ENCODE measurements at places on chromosomes 3 and 15.

- no peak for DNase-seq
These were observed 12.4 kb downstream of the VIPR1 start for GRCh38 chr3:42514876-42515275.

DNA sequence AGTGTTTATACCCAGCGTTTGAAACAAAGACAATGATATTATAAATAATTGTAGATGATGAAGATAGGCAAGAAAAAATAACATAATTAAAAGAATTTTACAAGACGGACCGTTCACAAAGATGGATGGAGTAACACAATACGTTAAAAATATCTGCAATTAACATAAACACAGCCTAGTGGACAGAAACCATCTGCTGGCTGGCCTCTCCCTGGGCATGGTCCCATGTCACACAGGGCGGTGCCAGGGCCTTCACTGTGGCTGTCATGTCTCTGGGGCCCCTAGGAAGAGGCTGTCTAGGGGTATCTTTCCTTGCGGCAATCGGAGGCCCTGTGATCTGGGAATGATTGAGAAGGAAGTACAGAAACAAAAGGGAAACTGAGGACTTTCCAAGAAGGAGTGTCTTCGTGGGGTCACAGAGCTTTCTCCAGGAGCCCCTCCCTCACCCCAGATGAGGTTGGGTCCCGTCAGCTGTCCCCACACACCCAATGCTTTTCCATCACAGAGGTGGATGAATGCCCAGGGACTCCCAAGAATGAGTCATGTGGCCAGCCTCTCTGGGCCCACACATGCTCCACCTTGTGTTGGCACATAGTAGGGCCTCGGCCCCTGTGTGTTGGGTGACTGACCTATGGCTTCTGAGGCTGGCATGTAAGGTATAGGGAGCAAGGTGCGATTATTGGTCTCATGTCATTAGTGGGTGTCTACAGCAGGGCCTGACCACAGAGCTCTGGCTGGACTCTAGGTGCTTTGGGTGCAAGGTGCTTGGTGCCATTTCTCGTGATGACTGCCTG, 87.1 kb downstream of the DNAJB8 start:
- no peak for DNase-seq

GRCh38 chr3:107206141-107206540, 171.1 kb upstream of the CCDC54 start:
- DNase-seq = peak; percentile 30

- DNase-seq = no peak
These were observed 14.5 kb upstream of the ANPEP start for GRCh38 chr15:89829161-89829560.

DNA sequence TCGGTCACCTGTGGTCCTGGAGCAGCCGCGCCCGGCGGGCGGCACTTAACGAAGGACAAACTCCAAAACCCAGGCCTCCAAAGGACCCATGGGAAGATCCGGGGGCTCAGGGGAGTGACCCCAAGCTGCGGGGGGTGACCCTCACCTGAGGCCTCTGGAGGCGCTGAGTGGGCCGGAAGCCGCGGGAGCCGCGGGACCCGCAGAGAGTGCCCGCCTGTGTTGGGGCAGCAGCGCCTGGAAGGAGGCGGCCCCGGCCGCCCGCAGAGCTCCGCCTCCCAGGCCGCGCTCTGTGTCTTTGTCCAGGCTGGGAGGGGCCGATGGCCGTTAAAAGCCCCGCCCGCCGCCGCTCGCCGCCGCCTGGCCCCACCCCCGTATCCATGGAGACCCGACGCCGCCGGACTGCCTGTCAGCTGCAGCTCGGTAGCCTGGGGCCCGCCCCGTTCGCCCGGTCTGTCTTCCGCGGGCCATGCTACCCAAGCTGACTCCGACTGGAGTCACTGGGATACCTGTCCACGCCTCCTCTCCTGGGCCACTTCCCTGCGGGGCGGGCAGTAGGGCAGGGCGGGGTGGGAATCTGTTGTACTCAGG, 15.3 kb upstream of the FANCD2 start:
- DNase-seq = peak; percentile 95

GRCh38 chr3:61858054-61858453, 296.7 kb downstream of the PTPRG start:
- no peak for DNase-seq

DNA sequence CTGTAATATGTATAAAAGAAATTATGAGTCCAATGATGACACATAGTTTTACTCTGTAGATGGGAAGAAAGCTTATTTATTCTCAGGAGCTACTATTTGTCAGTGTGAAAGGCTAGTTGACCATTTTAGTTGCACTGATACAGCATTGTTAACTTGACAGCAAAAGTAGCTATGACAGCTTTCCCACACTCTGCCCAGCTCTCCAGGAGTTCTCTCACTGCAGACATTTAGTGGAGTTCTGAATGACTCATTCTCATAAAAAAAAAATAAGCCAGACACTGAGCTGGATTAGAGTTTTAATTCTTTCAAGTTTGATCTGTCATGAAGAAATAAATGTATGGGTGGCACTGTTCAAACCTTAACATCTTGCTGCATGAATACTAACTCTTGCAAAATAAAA, 77.2 kb upstream of the CFAP20DC start:
- peak; percentile 51 for DNase-seq

DNA sequence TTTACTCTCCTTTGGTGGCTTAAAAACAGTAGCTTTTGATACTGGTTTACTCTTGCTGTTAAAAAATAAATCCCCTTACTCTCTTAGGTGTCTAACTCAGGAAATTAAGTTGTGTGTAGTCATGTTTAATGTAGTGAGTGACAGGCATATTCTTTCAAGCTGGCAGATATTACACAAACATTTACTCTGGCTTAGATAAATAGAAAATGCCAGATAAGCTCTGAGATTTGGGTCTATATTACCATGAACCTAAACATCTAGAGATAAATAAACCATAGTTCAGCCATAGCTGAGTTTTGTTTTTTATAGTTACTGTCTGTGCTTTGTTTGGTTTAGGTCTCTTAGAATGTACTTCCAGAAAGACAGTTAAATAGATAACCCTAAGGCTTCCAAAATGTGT, 2.4 kb downstream of the SEMA6D start:
- DNase-seq = no peak

DNA sequence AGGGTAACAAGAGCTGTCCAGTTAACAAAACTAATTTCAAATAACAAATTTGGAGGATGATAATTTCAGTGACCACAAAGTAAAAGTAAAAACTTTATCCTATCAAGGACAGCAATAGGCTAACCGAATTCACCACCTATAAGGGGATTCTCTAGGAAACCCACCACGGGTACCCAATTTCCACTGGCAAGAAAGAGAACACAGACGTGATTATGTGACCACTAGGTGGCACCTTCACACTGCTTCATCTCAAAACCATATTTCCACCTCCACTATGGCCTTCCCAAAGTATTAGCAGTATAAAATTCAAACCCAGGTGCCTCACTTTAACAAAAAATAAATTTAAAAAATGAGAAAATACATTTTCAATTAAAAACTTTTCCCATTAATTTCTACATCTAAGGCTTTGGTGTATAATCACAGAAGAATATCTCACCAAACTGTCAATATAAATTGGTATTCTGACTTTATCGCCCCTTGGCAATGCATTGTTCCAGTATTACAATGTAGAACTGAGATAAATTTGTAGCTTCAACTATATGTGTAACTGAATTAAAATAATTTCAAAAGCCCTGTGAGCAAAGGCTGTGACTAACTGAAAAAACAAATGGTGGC, 96.5 kb downstream of the FSIP1 start:
- DNase-seq = peak; percentile 44

- DNase-seq = no peak
These were observed 119.3 kb downstream of the MEGF11 start for GRCh38 chr15:66134284-66134683.

GRCh38 chr15:57635300-57635909, 43.7 kb downstream of the MYZAP start:
- DNase-seq = no peak

DNA sequence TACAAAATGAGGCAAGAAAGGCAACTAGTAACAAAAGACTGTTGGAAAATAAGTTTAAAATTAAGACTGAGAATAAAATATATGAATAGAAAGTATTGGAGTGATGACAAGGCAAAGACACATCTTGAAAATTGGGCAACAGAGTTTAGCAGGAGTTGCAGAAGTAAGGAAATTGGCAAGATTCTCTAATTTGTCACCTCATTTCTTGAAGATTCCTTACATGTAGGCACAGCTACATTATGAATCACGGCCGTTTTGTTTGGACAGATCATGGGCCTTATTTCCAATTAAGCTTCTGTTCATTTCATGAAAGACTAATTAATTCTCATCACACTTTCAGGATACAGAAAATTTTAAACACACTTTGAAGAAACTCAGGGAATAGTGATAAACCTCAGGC, 170.1 kb downstream of the ROBO1 start:
- DNase-seq = no peak

- no peak for DNase-seq
These were observed 276.2 kb upstream of the EPHA6 start for GRCh38 chr3:96538186-96538585.

GRCh38 chr3:193796089-193796488, 203.1 kb downstream of the OPA1 start:
- DNase-seq = no peak

DNA sequence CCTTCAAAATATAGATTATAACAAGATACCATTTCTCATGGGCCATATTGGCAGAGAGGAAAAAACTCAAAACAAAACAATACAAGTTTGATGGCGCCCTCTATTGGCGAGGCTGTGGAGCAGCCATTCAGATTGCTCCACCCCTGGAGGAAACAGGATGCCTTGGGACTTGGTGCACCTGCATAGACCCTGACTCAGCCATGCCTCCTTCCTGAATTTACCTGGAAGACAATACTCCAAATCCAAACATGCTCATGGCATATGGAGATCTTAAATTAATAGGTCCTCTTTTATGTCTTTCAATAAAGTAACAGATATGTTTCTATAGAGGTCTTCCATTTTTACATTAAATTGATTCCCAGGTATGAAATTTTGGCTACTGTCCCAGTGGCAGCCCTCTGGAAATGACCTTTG, 90.0 kb downstream of the APBA2 start:
- DNase-seq = peak; percentile 45

DNA sequence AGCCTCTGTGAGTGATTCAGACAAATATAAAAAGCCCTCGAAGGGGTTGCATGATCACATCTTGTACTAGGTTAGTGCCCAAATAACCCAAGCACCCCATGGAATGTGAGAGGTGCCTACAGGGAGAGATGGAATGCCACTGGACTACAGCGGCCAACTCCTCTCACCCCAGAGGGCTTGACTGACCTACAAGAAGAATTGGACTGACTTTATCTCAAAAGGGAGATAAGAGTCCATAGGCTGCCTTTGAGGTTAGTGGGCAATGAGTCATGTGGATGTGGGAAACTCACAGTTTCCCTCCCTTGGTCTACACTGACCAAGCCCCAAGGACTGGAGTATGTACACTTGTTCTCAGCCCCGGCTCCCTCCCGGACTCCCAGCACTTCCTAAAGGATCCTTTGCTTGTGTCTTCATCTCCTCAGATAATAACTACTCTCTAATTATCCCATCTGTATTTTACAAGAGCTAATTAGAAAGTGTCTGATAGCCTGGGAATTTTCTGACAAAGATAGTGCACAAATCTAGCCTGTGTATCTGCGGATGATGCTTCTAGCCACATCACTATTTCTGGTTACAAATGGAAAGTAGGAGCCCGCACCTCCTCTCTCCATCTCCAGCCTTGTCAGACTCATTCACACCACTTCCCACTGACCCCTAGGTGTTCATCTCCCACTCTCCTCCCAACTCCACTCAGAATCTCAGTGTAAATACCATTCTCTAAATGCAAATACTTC, 547.8 kb upstream of the TBL1XR1 start:
- DNase-seq = no peak

DNA sequence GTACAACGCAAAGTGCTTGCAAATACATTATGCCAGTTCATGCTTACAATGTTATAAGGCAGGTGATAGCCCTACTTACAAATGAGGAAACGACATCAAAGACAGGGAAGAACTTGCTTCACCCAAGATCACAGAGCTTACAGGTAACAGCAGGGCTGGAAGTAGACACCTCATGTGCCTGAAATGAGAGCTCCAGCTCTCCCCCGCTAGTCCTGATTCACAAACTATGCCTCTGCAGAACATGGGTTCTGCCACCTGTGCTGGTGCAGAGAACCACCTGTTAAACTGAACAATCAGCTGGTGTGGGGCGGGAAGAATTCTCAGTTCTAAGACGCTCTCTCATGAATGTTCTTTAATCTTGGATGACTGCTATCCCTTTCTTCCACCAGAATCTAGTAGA, 7.4 kb downstream of the RBSN start:
- DNase-seq = no peak

DNA sequence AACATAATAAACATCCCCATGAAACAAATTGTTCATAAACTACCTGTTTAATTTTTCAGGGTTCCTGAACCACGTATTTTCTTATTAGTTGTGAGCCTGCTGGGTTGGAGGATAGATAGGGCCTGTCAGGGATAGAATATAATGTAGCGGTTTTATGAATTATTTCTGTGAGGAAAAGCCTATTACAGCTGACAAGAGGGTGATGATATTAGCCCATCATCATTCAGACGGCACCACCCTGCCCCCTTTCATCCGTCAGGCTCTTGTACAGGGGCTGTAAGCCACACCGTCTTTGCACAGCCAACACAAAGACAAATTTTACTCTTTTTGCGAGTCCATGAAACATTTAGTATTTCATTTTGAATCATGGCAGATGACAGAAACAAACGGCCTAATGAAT, 335.3 kb upstream of the TMCO5A start:
- no peak for DNase-seq

DNA sequence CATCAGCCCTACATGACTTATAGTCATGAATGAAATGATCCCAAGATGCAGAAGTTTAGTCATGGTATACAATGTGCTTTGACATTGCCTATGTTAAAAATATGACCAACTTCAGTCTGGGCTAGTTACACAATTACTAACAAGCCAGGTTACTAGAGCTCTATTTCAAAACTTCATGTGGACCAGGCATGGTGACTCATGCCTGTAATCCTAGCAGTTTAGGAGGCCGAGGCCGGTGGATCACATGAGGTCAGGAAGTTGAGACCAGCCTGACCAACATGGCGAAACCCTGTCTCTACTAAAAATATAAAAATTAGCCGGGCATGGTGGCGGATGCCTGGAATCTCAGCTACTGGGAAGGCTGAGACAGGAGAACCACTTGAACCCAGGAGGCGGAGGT, 613.0 kb downstream of the CADM2 start:
- no peak for DNase-seq

DNA sequence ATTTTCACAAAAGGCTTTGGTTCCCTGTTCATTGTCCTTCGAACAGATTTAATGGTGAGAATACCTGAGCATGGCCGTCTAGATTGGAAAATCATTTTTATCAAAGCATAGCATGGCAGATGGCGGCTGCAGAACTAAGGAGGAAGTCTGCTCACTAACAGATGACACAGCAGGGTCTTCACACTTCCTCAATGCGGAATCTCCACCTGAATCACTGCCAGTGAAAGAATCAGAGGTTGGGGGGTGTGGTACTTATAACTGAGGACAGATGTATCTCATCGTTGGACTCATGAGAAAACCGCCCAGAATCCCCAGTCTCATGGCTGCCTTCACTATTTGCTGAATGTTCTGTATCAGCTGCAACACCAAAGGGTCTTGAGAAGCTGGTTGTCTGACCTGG, 31.6 kb upstream of the PYGO1 start:
- no peak for DNase-seq
